ENCODE measurements at places on chromosomes 12 and 14.

DNA sequence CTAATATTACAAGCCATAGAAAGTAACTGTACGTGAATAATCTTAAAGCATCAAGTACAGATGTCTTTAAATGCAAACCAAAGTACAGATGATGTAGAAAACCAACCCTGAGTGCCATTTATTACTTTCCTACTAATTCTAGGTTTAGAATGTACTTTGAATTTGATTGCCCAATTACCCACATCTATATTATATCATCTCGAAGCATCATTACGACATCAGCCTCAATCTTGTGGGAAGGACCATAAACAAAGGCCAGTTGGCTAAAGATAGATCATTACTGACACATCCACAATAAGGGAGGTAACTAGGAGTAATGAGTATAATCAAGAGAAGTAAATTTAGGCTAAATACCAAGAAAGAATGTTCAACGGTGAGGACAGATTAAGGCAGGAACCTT is 478.9 kb downstream of the BCAT1 start:
- DNase-seq, result no peak

DNA sequence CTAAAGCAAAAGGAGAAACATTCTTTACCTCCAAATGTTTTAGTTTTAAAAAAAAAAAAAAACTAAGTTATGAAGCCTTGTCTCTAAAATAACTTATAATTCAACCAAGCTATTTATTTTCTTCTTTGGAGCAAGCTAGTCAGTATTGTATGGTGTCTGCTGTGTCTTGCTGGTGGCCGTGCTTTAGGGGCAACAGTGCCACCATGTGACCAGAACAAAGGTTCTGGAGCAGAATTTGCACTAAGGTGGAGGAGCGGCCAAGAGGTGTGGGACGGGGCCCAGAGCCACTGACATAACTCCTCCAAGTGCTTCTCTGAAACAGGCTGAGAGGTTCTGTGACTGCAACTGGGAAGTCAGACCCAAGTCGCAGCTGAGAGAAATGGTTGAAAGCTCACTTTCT is 4.5 kb downstream of the FICD start:
- DNase-seq, result peak; percentile 39

DNA sequence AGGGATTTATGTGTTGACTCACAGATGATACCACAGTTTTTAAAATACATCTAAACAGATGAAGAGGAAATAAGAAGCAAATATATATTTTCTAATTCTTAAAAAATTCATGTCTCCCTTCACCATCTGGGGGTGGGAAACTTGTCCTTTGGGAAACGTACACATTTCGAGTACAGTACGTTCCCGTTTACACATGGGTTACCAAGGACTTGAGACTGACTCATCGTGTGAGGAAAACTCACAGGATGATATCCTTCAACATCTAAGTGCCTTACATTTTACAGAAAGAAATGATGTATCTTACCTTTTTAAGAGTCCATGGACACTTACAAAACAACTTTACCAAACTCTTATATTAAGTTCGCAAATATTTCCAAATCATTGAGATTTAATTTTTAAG is 16.0 kb upstream of the FBLN5 start:
- no peak for DNase-seq

GRCh38 chr14:81341370-81341769 is 58.8 kb downstream of the STON2 start:
- no peak for DNase-seq

- DNase-seq, result peak; percentile 81
Measured at GRCh38 chr12:24127919-24128721, 178.7 kb upstream of the SOX5 start.

DNA sequence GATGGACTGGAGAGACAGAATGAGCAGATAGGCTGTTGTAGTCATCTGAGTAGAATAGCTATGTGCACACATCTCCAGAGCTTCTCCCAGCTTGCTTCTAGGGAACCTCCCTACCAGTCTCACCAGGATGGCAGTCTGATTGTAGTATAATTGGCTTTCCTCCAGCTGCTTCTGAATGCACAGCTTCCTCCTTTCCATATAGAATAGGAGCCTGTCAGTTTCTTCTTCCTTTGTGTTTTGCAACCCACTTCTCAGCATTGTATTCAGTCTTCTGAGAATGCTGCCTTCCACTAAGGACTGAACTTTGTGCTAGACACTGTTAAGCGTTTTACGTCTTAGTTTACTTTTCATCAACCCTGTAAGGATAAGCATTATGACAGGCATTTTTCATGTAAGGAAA is 2.2 kb upstream of the CSAD start:
- DNase-seq, result no peak

DNA sequence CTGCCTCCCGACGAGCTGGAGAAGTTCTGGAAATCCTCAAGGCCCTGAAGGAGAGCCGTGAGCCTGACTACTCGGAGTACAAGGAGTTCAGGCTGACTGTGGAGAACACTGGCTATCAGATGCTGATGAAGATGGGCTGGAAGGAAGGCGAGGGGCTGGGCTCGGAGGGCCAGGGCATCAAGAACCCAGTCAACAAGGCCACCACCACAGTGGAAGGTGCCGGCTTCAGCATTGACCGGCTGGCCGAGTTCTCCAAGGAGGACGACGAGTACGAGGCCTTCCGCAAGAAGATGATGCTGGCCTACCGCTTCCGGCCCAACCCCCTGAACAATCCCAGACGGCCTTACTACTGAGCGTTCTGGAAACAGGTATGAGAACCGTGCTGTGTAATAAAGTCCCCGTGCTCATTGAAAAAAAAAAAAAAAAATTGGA is 366.1 kb upstream of the ATXN7L3B start:
- no peak for DNase-seq

DNA sequence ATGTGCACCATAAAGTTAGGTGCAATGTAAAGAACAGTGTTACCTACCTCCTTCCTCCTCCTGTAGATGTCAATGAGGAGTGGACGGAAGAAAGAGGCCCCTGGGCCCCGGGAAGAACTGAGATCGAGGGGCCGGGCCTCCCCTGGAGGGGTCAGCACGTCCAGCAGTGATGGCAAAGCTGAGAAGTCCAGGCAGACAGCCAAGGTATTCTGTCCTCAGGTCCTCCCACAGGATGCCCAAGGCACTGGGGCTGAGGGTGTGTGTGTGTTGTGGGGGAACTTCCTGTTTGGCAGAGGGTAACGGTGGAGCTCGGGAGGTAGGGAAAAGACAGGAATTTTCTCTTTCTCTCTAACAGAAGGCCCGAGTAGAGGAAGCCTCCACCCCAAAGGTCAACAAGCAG is 6.4 kb downstream of the ATN1 start:
- no peak for DNase-seq

GRCh38 chr12:96294831-96295230 is 100.7 kb downstream of the ELK3 start:
- peak; percentile 40 for DNase-seq

- DNase-seq, result peak; percentile 24
Measured at GRCh38 chr12:88035907-88036289, 6.7 kb upstream of the C12orf50 start.

GRCh38 chr14:101217080-101217463 is 313.6 kb upstream of the RTL1 start:
- no peak for DNase-seq

DNA sequence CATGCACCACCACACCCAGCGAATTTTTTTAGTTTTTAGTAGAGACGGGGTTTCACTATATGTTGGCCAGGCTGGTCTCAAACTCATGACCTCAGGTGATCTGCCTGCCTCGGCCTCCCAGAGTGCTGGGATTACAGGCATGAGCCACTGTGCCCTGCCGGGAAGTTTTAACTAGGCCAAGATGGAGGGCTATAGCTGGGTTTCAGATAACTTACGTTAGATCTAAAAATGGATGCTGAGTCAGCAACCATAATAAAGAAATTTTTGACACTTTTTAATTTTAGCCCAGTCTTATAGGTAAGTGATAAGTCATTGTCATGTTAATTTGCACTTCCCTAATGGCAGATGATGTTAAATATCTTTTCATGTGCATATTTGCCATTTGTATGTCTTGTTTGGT is 14.4 kb downstream of the ZDHHC17 start:
- no peak for DNase-seq

GRCh38 chr14:55427439-55427838 is 13.0 kb downstream of the TBPL2 start:
- DNase-seq, result no peak

DNA sequence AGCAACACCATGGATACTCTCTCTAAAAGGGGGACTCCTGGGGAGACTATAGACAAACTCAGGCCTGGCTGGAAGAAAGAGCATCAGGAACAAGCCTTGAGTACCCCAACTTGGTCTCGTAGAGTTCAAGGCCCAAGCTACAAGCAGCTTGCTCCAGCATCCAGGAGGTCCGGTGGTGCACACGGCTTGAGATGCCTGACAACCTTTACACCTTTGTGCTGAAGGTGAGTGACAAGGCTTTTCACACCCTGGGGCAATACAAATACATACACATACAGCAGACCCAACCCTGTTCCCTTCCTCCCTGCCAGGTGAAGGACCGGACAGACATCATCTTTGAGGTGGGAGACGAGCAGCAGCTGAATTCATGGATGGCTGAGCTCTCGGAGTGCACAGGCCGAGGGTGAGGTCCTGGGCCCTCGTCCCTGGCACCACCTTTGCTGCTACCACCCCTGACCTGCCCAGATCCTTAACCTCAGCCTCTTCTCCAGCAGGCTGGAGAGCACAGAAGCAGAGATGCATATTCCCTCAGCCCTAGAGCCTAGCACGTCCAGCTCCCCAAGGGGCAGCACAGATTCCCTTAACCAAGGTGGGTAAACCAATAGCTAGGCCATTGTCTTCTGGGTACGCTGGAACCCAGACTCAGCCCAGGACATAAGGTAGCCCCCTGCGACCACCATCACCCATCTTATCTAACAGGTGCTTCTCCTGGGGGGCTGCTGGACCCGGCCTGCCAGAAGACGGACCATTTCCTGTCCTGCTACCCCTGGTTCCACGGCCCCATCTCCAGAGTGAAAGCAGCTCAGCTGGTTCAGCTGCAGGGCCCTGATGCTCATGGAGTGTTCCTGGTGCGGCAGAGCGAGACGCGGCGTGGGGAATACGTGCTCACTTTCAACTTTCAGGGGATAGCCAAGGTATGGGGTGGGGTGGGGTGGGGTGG is 41.2 kb downstream of the SH2B3 start:
- peak; percentile 1 for DNase-seq

DNA sequence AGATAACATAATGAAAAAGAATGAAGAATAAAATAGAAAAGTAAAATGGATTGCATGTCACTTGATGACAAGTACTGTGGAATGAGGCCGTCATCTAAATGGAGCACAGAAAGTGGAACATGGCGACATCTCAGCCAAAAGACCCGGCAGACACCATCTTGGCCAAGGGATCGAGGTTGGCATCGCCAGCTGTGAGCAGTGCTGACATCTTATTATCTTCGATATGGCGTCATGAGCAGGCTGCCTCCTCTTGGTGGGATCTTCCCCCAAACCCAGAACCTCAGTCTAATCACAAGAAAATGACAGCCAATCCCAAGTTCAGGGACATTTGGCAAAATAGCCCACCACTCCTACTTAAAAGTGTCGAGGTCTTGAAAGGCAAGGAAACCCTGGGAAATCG is 15.1 kb downstream of the SERPINA5 start:
- no peak for DNase-seq

DNA sequence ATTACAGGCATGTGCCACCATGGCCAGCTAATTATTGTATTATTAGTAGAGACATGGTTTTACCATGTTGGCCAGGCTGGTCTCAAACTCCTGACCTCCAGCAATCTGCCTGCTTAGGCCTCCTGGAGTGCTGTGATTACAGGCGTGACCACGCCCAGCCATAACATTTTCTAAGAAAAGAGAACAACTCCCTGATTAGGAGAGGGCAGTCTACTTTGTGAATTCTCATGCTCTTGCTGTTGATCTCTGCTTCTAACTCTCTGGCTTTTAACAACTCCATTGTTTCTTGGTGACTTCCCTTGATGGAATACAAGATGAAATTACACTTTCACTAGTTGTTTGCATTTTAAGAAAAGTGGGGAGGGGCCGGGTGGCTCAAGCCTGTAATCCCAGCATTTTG is 33.6 kb downstream of the SSH1 start:
- DNase-seq, result no peak

DNA sequence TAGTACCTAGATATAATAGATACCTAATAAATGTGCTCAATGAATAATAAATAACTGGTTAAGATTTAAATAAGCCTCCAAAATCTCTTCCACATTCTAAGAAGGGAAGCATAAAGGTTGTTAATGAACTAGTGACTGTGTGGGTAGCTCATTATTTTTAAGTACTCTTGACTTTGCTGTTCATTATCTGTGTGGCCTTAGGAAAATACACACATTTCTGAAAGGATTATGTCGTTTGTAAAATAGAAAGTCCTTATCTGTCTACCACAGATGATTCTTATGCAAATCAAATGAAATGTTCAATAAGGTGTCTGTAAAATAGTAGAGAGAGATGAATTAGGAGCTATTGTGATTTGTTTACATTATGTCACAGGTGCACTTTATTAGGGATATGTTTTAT is 119.5 kb downstream of the LRRK2 start:
- DNase-seq, result no peak

DNA sequence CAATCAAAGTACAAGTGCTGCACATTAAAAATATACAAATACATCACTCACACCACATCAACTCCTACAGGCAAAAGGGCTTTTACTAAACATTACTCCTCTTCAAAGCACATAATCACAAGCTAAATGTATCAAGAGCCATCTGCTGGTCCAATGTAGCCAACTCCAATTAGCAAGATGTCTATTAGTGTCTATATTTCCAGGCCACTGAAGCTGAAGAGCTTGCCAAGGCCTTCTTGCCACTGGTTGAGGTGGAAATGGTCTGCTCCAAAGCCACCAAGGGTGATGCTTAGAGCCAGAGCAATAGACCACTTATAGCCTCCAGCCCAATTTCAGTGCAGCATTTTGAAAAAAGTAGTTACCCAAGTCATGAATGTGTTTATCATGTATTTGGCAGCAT is 54.4 kb downstream of the RASSF9 start:
- DNase-seq, result no peak

GRCh38 chr14:54698966-54699530 is 132.1 kb downstream of the SAMD4A start:
- no peak for DNase-seq

DNA sequence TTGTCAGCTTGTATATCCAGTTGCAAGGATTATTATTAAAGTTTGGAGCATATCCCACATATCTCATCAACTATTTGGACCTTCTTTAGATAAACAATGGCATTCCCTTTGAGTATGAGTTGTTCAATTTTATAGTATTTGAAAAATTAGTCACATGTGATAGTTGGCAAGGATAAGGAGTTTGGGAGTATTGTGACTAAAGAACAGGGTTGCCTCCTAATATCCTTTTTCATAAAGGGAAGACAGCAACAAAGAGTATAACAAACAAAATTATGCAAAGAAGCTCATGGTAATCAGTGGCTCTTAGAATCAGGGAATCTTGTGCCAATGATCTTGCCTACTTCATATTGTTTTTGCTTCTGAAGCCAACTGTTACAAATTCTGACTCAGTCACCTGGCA is 31.2 kb upstream of the KCNH5 start:
- DNase-seq, result no peak

Data from GM12865 (cell line).